ENCODE measurements at places on chromosomes 13 and 19.

- no peak for DNase-seq
Measured at GRCh38 chr13:23722726-23723453, 152.7 kb downstream of the TNFRSF19 start.

DNA sequence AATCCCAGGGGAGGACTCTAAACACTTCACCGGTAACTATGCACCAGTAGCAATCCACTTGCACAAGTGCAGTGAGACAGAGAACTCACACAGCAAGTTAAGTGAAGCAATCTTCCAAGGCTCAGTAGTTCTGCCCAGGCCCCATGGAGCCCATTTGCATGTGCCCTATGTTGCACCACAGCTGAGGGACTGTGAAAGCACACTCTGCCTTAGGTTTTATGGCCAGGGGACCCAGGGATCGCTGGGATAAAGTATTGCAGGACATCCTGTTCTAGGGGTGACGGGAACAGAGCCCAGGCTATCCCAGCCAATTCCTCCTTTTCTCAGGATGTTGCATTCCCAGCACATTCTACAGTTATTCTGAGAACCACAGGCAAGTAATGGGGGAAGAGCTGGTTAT is 6.0 kb upstream of the AMER2 start:
- no peak for DNase-seq

DNA sequence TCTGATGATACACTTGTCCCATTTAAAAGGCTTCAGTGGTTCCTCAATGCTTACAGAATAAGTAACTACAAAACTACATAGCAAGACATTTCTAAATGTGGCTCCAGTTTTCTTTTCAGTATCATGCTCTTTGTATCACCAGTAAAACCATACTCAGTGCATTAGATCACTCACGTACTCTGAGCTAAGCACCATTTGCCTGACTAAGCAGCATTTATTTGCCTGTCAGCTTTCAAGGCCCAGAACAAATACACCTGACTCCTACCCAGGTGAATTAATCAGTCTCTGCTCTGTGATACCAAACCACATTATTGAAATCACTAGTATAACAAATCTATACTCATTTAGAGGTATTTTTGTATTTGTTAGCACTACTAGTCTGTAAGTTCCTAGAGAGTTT is 47.4 kb upstream of the PCDH20 start:
- DNase-seq: no peak

DNA sequence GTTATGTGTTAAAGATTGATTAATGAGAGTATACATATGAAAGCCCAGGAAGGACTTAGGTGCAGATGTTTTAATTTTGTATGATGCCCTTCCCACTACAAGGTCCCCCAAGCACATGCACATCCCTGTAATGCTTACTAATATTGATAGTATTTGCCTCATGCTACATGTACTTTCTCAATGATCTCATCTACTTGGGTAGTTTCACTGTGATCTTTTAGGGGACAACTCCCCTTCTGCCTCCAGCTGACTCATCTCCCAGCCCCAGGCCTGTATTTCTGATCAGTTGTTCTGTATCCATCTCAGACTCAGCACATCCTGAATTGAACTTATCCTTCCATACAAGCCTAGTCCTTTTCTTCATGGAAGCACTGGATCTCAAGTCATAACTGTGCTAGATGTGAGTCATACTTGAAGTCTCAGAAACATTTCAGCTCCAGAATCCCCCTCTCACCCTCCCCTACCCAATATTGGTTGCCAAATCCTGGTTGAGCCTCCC is 49.4 kb upstream of the INTS6 start:
- DNase-seq: peak; percentile 20

DNA sequence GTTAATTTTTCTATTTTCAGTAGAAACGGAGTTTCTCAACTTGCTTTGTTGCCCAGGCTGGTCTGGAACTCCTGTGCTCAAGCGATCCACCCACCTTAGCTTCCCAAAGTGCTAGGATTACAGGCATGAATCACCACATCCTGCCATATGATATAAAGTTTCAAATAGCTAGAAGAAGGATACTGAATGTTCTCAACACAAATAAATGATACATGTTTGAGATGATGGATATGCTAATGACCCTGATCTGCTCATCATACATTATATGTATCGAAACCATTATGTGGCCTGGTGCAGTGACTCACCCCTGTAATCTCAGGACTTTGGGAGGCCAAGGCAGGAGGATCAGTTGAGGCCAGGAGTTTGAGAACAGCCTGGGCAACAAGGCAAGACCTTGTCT is 11.5 kb downstream of the CIB3 start:
- no peak for DNase-seq

DNA sequence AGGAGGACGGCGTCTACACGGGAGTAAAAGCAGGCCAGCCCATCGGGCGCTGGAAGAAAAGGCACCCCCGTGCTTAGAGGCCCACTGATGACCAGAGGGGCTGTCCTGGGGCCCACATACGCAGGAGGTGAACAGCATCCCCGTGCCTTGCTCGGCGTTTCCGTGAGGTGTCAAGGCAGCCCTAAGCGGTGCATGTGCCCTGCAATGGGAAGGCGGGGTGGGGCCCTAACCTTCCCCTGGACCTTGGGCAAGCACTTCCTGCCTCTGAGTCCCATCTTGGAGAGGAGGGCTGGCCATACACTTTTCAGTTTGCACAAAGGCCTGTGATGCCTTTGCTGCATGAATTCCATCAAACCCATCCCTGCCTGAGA is 47.8 kb upstream of the ATP11A start:
- no peak for DNase-seq

- no peak for DNase-seq
Measured at GRCh38 chr19:46887240-46887782, 26.5 kb downstream of the ARHGAP35 start.

DNA sequence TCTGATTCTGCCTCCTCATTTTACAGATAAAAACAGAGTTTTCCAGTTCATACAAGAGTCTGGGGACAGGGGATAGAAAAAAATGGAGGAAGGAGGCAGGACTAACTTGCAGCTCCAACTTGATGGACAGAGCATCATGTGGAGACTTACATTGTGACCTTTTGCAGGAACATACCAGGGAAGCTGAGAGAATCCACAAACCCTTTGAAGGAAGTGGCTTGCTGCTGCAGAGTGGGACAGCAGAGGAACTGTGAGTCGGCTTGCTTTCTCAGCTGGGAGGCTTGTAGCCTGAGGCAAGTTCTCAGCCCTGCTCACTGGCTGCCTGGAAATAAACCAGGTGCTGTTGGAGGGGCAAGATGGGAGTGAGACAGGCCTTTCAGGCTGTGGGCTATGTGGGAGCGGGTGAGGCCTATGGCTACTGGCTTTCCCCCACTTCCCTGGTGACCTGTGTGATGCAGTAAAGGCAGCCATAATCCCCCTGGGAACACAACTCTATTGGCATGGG is 614.4 kb downstream of the KCTD12 start:
- no peak for DNase-seq

GRCh38 chr19:46147791-46148288 is at the start of gene IGFL2:
Gene IGFL2, plus strand, starts transcription at chr19:46148238. Its CDS starts 41 bp downstream, at chr19:46148279.
- DNase-seq: no peak

- no peak for DNase-seq
Measured at GRCh38 chr13:21800837-21801616, 130.2 kb downstream of the FGF9 start.

DNA sequence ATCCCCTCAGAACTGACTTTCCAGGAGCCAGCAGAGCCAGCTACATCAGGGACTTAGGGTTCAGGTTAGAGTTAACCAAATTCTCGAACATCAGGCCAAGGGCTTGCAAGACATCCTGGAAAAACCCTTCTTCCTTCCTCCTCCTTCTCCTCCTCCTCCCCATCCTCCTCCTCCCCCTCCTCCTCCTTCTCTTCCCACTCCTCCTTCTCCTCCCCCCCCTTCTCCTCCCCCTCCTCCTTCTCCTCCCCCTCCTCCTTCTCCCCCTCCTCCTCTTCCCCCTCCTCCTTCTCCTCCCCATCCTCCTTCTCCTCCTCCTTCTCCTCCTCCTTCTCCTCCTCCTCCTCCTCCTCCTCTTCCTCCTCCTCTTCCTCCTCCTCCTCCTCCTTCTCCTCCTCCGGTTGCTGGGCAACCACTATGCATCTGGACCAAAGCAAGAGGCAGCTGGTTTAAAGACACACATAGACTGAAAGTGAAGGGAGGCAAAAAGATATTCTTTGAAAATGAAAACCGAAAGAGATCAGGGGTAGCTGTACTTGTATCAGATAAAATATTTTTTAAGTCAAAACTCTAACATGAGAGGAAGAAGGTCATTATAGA is 5.9 kb upstream of the CCL25 start:
- DNase-seq: no peak

GRCh38 chr19:29517946-29518345 is 7.8 kb upstream of the VSTM2B start:
- DNase-seq: no peak

DNA sequence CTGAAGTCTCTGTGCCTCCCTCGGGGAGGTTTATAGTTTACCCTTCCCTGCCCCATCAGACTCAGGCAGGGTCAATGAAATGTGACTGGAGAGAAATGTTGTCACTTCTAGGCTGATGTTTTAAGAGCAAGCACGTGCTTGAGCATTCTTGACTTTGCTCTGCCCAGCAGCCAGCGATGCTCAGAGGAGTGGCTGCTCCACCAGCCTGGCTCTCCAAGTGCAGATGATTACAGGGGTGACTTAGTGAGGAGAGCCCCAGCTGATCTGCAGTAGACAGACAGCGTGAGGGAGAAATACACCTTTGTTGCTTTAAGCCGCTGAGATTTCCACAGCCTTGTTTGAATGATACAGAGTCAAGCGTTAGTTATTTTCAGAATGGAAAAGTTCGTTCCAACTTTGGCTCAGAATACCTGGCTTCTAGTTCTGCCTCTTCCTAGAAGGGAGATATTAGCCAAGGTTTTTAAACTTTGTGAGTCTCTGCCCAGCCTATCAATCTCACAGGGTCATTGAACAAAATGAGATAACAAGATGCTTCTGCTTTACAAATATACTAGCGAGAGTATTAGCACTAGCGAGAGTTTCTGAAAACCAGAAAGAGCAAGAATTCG is 143.6 kb downstream of the OXGR1 start:
- DNase-seq: no peak

- no peak for DNase-seq
Measured at GRCh38 chr13:79531542-79532254, 50.7 kb downstream of the NDFIP2 start.

DNA sequence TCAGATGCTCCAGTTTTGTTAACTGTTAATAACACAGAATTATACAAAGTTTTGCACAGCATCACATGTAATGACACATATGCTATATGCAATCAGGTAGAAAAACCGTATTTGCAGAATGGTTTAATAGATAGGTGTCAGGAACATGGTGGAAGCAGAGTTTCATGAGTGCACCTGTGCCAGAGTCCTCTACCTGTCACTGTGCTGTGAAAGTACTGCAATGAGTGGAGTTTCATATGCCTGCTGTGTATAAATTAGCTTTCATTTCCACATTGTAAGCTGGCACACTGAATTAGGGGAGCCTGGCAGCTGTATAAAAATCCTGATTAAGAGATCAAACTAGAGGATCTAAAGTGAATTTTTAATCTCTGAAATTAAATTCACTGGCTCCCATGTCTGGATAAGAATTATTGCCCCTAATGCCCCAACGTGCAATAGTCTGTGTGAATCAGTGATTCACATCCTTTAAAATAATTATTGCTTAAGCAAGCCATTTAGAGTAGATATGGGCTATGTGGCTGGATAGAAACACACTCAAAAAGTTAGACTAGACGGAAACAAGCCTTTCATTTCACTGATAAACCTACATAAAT is 8.5 kb upstream of the EEF1AKMT1 start:
- DNase-seq: no peak

GRCh38 chr19:1356508-1356865 is 27.2 kb upstream of the NDUFS7 start:
- DNase-seq: no peak

- DNase-seq: no peak
Measured at GRCh38 chr13:33308863-33309262, 23.3 kb upstream of the STARD13 start.

DNA sequence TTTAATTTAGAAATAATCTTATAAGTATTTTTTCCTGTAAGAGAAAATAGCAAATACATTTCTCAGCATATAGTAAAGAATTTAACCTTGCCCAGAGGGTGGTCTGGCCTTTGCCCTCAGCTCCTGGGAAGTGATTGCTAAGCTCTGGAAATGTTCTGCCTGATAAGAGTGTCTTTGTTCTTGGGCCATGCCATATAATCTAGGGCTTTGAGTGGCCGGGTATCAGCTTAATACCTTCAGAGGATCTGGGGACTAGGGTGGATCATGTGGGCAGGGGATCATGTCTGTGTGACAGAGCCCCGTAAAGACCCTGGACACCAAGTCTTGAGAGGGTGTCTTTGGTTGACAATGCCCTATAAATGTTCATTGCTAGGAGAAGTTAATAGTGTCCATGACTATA is 1032.4 kb upstream of the MIR17HG start:
- no peak for DNase-seq

Data from CMK (cell line).